ENCODE measurements at places on chromosomes 13 and 19.

DNA sequence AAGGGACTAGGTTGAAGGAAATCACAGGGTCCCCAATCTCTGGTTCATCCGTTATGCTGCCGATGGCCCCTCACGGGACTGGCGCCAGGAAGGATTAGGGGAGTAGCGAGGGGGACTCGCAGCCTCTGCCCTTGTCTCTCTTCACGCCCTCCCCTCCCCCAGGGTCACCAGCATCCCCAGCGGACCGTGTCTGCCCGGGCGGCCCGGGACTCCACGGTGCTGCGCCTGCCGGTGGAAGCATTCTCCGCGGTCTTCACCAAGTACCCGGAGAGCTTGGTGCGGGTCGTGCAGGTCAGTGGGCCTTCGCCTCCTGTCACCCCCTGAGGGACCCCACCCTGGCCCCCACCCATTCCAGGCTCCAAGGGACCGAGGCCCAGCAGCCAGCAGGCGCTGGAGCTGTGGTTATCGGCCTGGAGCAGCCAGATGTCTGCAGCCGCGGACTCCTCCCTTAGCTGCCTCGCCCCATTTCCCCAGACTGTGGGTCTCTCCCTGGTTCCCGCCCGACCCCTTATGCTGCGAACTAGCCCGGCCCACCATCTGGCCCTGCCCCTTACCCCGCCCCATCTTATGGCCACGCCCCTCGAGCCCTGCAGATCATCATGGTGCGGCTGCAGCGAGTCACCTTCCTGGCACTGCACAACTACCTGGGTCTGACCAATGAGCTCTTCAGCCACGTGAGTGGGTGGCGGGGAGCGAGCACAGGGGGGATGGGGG is 5.4 kb downstream of the PNPLA6 start:
- DNase-seq = no peak

DNA sequence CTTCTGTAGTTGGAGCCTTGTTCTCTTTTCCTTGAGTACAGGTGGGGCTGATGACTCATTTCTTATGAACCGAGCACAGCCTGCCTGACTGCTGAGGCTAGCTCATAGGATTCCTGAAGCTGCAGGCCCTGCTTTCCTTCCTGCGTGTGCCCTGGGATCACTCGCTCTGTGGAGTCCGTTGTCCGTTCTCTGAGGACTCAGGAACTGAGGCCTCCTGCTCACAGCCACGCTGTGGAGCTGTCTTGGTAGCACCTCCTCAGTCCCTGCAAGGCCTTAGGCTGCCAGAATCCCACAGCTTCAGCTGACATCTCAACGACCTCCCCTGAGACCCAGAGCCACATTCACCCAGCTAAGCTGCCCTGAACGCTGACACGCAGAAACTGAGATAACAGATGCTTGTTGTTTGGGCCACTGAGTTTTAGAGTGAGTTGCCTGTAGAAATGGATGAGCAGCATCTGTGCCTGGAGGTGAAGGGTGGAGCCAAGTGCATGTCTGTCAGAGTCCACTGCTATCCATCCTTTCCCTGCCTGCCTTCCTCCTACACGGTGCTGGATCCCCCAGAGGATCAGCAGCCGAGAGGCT is 72.9 kb downstream of the ARHGEF7 start:
- no peak for DNase-seq

DNA sequence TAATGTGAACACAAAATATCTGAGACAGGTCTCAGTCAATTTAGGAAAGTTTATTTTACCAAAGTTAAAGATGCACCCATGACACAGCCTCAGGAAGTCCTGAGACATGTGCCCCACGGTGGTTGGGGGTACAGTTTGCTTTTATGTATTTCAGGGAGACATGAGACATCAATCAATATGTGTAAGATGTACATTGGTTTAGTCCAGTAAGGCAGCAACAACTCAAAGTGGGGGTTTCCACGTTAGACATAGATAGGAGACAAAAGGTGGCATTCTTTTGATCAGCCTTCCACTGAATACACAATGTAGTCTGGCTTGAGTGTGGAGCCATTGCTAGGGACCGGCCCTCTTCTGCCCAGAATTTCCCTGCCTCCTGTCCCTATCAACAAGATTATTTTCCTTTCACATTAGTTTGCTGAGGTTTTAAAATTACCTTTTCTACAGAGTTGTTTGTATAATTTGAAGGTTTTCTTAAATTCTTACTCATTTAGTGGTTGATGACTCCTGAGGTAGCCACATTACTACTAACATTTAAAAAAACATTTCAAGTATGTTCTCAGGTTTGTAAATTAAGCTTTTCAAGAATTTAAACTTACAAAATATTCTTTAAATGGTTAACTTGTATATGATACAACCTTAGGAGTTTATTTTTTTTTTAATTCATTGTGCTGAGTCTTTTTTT is 33.2 kb downstream of the RNASEH2B start:
- DNase-seq = no peak

GRCh38 chr13:21717817-21718216 is 46.9 kb downstream of the FGF9 start:
- DNase-seq = no peak

GRCh38 chr13:51626749-51627148 is 42.5 kb downstream of the WDFY2 start:
- no peak for DNase-seq

DNA sequence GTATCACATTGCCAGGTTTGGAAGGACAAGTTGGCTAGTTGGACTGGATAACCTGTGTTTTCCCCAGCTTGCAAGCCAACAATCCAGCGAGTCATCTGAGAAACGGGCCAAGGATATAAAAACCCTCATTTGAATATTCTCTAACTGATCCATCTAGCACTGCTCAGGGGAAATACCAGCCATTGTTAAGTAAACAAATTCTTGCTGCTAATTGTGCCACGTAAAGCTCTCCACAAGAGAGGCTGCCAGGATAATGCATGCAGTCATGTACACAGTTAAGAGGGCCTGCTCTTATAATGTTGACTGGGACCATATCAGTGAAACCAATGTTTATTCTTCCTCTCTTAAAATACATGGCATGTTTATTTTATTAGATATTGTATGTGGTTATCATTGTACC is 663.2 kb upstream of the SGCG start:
- peak; percentile 60 for DNase-seq

GRCh38 chr13:113114511-113115362 is 7.9 kb upstream of the F10 start:
- no peak for DNase-seq

DNA sequence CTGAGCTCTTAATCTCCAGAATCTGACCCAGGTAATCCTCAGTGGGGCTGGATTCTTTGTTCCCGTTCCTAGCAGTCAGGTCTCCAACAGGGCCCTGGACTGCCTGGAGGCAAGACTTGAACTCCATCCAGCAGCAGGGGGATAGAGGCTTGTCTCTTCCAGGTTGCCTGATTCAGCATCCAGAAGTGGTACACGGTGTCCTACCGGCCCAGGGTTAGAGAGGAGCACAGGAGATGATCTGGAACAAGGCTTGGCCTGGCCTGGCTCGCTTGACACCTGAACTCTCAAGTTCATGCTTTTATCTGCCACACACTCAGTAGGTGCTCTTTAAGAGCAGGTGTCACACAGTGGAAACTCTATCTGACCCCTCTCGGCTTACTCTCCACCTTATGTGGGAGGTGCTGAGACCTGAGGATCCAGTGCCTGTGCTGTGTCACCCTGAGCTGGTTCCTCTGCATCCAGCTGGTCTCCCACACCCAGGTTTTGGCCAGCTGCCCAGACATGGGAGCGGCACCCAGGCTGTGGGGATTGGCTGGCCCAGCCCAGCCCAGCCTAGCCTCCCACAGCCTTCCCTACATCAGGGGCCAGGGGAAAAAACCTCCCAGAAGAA is at the start of gene CYP4F3:
Gene CYP4F3, plus strand, starts transcription at position 604 of the 610 bp plus-strand sequence. CDS start 519 bp downstream, outside the sequence.
- no peak for DNase-seq

- no peak for DNase-seq
Observed at GRCh38 chr13:44879452-44880058, 109.7 kb downstream of the NUFIP1 start.

DNA sequence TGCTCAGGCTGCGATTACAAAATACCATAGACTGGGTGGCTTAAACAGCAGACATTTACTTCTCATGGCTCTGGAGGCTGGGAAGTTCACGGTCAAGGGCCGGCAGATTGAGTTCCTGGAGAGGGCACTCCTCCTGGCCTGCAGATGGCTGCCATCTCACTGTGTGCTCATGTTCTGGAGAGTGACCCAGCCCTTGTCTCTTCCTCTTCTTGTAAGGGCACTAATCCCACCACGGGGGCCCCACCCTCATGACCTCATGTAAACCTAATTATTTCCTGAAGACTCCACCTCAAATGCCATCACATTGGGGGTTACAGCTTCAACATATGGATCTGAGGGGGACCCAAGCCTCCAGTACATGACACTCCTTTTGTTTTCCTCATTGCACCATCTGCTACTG is 56.0 kb upstream of the CLDN10 start:
- no peak for DNase-seq

GRCh38 chr19:4891066-4891465 is 11.6 kb downstream of the ARRDC5 start:
- no peak for DNase-seq

- peak; percentile 6 for DNase-seq
Observed at GRCh38 chr13:96817336-96817941, 176.8 kb downstream of the OXGR1 start.

DNA sequence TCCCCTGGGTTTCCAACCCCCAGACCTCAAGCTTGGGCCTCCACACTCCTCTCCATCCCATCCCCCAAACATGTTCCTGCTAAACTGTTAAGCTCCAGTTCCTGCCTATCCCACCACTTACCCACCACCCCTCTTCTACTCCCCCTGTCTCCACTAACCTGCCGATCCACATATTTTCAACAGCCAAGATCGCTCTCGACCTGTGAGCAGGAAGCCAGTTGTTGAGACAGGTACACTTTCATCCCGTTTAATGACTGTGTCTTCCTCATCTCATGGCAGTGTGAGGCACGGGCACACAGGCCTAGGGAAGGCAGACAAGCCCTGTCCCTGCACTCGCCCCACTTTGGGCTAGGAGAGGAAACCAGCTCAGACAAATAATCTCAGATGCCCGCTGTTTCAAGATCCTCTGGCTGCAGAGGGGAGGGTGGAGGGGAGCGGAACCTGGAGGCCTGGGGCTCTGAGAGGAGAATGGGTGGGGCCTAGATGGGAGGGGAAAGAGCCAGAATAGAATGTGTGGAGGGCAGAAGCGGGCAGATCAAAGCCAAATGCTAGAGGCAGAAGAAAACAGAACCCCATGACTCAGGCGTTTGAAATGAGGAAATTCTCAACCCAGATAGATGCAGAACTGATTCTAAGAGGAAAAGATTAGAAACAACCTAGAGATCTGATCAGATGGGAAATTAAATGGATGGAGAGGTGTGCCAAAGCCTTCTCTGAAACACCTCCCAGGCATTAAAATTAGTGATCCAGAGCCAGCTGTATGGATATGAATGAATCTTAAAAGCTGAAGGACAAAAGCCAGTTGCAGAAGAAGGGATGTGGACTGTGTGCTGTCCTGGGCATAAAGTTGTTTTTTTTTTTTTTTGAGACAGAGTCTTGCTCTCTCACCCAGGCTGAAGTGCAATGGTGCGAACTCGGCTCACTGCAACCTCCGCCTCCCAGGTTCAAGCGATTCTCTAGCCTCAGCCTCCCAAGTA is 16.9 kb upstream of the CYP2S1 start:
- no peak for DNase-seq

DNA sequence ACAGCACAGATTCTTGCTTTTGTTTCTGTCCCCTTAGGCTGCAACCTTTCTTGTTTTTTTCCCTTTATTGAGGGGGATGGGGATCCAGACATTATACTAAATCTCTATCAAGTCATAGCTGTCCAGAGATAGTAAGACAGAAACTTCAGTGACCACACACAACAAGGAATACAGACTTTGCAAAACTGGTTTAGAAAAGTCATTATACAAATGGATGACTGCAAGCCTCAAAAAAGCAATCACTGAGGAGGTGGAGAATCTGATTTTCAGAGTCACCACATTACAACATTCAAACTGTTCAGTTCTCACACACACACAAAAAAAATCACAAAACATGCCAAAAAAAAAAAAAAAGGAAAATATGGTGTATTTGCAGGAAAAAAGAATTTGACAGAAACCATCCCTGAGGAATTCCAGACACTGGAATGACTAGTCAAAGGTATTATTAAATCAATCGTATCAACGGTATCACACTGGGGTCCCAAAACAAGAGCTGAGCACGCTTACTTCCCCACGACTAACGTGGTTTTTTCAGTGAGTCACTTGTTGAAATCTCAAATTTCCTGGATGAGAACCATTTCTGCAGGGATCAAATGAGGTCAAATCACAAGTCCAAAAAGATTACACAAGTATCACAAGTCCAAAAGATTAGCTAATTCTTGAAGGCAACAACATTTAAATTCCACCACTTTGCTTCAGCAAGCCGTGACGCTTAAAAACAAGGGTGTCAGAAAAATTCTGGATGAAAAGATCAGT is 41.2 kb downstream of the USP12 start:
- no peak for DNase-seq

DNA sequence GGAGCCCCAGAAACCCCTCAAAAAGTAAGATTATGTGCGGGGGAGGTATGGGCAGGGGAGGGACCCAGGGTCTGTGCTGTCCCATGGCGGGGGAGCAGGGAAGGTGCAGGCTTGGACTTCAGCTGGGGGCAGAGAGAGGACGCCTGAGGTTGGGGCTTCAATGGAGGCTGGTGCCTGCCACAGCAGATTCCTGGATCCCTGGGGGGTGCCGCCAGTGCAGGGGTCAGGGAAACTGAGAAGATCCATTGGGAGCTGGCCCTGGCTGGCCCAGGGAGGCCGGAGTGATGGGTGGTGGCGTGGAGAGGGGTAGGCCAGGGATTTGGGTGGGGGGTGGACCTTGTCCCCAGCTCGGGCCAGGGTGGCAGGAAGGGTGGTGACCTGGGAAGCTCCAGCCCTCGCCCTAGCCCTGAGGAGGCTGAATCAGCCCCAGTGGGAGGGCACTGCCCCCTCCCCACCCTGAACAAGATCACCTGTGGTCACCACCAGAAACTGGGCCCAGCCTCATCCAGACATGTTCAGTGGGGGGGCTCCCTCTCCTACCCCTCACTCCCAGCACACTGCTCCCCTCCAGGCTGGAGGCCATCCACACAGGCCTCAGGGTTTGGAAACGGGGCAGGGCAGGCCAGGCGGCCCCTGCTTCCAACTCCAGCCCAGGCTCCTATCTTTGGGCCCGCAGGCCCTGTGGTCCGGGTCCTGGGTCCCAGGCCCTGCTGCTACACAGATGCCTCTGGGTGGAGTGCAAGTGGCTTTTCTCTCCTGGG is 1.4 kb downstream of the NKPD1 start:
- no peak for DNase-seq

DNA sequence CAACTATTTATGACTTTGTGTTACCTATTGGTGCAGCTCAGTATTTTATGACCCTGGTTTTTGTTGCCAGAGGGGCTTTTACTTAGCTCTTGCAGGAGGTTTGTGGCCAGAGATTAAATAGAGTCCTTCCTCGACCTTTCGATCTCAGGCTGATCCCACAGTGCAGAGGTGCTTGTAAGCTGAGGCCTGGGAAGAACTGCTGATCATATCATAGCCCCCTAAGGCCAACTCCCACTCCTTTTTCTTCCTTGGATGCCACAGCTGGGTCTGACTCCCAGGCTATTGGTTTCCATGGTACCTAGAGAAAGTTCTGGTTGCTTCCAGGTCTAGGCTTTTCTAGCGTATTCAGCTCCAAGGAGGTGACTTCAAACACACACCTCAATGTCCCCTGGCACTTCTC is 324.9 kb downstream of the FOXO1 start:
- no peak for DNase-seq
